Astrocyte of the cerebellum (primary cell): ENCODE measurements at places on chromosomes 12 and 14.

DNA sequence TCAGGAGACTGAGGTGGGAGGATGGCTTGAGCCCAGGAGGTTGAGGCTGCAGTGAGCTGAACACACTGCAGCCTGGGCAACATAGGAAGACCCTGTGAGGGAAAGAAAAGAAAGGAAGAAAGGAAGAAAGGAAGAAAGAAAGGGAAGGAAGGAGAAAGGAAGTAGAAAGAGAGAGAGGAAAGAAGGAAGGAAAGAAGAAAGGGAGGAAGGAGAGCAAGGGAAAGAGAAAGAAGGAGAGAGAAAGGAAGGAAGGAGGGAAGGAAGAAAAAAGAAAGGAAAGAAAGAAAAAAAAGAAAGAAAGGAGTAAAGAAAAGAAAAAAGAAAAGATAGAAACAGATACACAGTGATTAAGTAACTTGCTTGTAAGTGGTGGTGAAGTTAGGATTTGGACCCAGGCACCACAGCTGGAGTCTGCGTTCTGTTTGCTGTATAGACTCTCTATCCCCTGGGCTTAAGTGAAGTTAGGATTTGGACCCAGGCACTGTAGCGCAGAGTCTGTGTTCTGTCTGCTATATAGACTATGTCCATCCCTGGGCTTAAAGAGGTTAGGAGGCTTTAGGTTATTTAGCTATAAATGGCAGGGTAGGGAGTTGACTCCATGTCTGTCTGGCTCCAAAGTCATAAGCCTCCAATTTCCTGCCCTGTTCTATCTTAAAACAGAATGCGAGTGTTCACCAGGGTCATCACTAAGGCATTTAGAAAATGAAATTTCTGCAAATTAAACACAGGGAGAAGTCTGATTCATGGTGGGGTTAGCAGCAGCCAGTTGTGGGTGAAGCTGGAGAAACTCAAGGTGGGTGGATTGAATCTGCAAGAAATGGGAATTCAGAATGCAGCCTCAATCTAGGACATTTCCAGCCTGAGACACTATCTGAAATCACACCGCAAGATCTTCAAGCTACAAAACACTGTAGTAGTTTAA lies 13.3 kb upstream of the C12orf75 start:
- no peak for DNase-seq

GRCh38 chr14:68331426-68331825 lies 461.4 kb downstream of the ZFP36L1 start:
- DNase-seq, result no peak

GRCh38 chr14:102777711-102778337 lies 575 bp downstream of the TRAF3 start:
- no peak for DNase-seq

- peak; percentile 8 for DNase-seq
Measured at GRCh38 chr12:120468325-120468820, 1.2 kb downstream of the SRSF9 start.

DNA sequence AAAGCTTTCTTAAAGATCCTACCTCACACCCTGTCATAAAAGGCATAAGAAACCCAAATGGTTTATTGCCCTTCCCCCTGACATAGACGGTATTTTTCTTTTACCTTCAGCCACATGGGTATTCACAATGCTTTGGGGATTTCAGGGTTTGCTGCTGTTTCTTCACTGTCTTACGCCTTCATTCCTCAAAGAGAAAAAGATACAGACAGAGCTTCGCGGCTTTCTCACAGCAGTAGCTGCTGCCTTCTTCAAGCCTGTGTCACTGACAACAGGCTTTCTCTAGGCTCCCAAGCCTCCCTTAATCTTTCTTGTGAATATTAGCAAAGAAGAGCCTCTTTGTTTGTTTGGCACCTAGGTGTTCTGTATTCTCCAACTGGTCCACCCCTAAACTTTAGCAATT lies 197.4 kb upstream of the ARID2 start:
- DNase-seq, result no peak

DNA sequence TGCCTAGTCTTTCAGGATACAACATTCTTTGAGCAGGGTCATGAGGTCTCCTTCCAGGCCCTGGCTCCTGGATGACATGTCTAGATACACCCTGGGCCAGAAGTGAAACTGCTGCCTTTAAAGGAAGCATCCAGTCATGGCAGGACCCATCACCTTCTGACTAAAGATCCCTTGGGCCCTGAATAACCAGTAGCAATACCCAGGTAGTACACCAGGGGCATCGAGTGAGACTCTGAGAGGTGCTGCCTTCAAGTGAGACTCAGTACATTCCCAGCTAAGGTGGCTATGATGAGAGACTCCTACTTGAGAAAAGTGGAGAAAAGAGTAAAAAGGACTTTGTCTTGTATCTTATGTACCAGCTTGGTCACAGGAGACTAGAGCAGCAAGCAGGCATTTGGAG lies 23.5 kb downstream of the OR6C68 start:
- DNase-seq, result no peak

GRCh38 chr12:112801055-112801454 lies 9.5 kb downstream of the RPH3A start:
- DNase-seq, result no peak

- no peak for DNase-seq
Measured at GRCh38 chr12:107503129-107503855, 182.3 kb upstream of the PWP1 start.

GRCh38 chr12:49031573-49032161 lies 13.1 kb upstream of the PRKAG1 start:
- DNase-seq, result no peak

DNA sequence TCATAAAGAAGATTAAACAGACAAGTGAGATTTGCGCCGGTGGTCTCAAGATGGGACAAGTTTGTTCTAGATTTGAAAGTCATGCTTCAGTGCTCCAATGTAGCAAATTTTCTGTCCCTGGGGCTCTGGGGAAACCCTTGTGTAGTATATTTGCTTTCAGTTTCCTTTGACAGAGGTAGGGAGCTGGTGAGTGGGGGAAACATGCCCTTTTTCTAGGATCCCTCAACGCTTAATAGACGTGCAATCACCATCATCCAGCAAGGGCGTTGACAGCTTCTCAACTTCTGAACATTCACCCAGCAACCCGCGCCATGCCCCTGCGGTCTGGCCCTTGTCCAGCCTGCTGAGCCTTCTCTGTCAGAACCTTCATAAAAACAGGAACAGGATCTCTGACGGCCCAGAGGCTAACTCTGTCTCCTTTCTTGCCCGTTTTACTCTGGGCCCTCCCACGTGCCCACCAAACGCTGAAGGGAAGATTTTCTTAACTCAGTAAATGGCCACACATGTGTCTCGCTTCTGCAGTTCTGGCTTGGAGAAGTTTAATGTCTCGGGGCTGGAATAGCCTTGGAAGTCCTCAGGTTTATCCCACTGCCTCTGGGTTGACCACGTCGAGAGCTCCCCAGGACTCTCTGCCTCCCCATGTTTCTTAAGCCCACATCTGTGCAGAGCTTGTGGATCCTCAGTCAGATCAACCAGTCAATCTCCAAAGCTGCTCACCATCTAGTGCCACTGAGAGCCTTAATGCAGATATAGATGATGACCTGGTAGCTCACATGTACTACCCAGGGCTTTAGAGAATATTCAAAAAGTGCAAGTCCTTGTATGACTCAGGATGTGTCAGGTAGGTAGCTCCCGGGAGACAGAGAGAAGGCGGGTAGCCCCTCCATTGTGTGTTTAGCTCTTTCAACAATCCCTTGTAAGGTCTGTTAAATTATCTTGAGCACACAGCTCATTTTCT lies 58.1 kb upstream of the CCND2 start:
- DNase-seq, result no peak

DNA sequence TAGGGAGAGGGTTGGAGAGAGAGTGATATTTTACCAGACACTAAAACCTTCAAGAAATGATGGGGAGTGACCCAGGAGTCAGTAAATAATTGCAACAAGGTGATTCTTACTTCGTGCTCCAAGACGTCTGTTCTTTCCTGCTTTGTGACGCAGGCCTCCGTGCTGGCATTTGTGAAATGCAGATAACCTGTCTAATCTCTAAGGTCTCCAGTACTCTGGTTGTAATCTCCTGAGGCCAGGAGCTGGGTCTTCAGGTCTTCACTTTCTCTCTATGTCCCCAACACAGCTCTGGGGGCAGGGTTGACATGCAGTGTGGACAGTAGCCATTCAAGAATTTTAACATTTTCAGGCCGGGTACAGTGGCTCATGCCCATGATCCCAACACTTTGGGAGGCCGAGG lies 53.1 kb downstream of the CD9 start:
- DNase-seq, result no peak

- peak; percentile 18 for DNase-seq
Measured at GRCh38 chr12:53180931-53181645, 363 bp upstream of the CSAD start.

- peak; percentile 74 for DNase-seq
Measured at GRCh38 chr12:89384050-89384758, 31.9 kb upstream of the DUSP6 start.
